ENCODE measurements at places on chromosomes 1 and 21.

DNA sequence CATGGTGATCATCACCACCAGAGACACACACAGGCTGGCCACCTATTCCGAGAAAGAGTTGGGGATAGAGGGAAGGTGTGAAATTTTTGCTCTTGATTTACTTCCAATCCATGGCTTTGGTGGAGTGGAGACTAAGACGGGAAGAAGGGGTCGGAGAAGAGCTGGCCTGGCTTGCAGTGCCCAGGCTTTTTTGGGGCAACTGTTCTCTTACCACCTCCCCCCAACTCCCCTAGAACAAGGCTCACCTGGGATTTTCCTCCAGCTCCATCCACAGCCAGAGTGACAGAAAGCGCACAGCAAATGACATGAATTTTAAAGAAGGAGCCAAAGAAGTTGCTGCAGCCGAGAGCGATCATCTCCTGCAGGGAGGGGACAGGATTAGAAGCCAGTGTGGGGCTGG lies 16.0 kb downstream of the SLC26A9 start:
- DNase-seq = no peak

DNA sequence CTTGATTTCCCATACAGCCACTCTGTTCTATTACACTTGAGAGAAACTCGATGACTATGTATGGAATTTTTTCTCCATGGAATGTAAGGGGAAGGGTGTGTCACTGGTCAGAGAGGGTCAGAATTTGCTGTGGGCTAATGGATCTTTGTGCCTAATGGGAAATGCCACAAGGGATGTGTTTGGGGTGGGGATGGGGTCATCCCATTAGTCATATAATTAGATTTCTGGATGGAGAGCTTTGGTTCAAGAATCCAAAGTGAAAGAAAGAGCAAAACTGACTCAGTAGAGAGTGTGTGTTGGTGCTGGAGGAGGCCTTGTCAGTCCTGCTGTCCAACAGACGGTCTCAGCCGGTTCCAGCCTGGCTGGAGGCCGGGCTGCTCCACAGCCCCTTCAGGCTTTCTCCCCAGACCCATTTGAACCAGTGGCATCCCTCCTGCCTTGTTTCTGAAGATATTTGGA lies 86.4 kb downstream of the LAMC2 start:
- no peak for DNase-seq

GRCh38 chr1:235473806-235474205 lies 30.4 kb downstream of the B3GALNT2 start:
- no peak for DNase-seq

- no peak for DNase-seq
These were observed 18.6 kb downstream of the DCAF8 start for GRCh38 chr1:160243767-160244166.

DNA sequence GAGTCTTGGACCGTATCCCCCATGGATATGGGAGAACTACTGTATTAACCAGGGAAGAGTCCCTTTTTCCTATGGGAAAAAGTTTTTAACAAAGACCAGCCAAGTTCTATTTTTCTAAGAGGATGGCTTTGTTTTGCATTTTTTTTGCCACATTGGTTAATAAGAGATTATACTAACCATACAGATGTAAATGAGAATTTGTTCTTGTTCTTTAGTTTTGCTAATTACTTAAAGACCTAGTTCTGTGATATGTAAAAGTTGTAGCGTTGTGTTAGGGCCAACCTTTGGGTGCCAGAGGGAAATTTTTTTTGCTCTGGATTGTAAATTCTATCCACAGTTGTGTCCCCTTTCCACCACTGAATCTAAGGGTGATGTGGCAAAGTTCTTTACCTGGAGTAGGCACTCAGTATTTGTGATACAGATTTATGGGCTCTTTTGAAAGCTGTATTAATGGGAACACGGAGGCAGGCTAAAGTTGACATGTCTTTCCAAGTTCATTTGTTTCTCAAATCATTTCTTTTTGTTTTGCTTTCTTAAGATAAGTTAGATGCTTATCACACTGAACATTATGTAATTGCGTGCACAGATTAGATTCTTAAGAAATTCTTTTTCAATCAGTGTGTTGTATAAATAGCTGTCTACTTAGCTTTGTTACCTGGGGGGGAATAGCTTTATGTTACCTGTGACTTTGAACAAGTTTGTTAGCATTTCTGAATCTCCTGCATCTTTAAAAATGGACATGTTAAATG lies 2.9 kb downstream of the SOAT1 start:
- DNase-seq = no peak

DNA sequence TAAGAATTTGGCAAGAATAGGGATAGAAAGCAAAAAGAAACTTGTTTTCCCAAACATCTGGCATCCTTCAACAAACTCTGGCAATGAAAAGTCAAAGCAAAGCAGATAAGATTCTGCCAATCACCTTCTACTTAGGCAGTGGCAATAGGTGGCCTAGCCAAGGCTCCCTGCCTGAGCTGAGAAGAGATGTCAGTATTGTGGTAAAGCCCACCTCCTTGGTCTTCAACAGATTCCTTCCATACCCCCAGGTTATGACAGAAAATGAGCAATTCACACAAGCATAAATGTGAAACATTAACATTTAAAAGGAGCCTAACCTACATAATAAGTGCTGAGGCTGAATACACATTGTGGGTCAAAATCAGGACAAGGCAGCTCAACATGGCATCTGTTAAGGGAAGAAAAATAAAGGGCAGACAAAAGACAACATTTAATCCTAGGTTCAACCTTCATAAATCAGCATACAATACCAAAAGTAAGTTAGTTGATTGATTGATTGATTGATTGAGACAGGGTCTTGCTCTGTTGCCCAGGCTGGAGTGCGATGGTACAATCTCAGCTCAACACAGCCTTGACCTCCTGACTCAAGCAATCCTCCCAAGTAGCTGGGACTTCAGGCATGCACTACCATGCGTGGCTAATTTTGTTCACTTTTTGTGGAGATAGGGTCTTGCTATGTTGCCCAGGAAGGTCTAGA lies 123.1 kb downstream of the AKT3 start:
- no peak for DNase-seq

Data from NCI-H1436 treated with DMSO at 0.1 percent for 48 hours (cell line).